ENCODE measurements at places on chromosomes 1 and 21.

- DNase-seq = no peak
Measured at GRCh38 chr1:246245541-246245940, 261.5 kb downstream of the SMYD3 start.

DNA sequence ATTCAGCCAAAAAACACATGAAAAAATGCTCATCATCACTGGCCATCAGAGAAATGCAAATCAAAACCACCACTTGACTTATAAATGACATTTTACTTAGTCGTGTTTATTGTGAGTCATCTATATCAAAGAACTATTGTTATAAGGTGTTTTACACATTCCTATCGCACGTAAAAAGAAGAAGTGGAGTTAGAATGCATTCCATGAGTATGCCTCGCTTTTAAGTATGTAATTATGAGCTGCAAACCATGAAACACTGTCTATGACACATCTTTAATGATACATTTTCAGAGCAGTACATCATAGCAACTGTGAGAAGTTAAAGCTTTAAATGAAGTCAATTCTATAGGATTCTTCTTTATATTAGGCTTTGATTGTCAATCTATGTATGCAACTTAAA lies 614.3 kb upstream of the ADAMTS5 start:
- DNase-seq = no peak

GRCh38 chr1:158007180-158007579 lies 13.7 kb downstream of the KIRREL1 start:
- no peak for DNase-seq

GRCh38 chr1:160883581-160884513 lies 1.1 kb downstream of the ITLN1 start:
- no peak for DNase-seq

GRCh38 chr21:44960141-44961092 lies 20.6 kb downstream of the SLX9 start:
- no peak for DNase-seq

GRCh38 chr21:45640888-45641479 lies 2.5 kb upstream of the PCBP3 start:
- DNase-seq = no peak

DNA sequence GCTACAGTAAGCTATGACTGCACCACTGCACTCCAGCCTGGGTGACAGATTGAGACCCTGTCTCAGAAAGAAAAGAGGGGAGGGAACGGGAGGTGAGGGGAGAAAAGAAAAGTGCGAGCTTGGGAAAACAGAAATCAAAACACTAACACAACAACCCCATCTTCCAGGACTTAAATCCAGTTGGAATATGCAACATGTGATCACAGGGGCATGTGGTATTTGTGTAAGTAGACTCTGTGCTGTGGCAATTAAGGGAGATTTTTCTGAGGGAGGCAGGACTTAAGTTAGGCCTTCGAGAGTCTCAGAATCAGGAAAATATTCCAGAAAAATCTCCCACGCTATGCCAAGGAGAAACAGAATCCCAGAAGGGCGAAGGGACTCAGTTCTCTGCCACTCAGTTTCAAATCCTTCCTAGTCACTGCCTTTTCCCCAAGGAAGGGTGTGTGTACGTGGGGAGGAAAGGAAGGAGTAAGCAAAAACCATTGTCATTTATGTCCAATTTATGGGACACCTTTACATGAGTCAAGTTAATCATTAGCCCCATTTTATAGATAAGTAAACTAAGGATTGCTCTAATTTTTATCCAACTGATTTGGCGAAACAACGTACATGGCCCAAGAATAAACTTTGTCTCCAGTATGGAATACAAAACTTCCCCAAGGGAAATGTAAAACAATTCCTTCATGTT lies 12.3 kb downstream of the ID3 start:
- DNase-seq = no peak

GRCh38 chr1:205677167-205677566 lies 3.1 kb downstream of the SLC45A3 start:
- no peak for DNase-seq

DNA sequence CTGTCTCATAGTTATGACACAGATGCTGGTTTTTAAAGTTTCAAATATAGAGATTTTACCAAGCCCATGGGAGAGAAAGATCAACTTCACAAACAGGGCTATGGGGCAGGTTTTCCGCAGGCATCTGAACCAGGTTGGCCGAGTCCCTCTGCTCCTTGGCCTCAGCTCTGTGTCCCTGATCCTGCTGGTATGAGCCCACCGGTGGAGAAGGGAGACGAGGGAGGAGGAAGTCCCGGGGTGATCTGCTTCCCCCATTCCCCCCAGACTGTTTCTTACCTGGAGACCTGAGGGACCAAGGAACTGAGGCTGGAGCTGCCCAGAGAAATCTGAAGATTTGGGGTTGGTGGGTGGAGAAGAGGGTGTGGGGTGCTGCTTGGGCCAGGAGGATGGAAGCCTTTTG lies 28.9 kb upstream of the BTG2 start:
- no peak for DNase-seq

- DNase-seq = no peak
Measured at GRCh38 chr1:119631433-119632102, 16.5 kb downstream of the ZNF697 start.

All from stimulated activated CD8-positive, alpha-beta memory T cell treated with anti-CD3 and anti-CD28 coated beads, Interleukin-15, amount 100 ng/mL, for 1 hour (primary cell).